ENCODE measurements at places on chromosomes 16 and 17.

- no peak for DNase-seq
Measured at GRCh38 chr16:30569281-30569680, 2.2 kb downstream of the ZNF688 start.

GRCh38 chr16:85915125-85915845 lies 16.3 kb downstream of the IRF8 start:
- DNase-seq, result no peak

- DNase-seq, result no peak
Measured at GRCh38 chr16:80997964-80998620, 8.6 kb downstream of the CMC2 start.

DNA sequence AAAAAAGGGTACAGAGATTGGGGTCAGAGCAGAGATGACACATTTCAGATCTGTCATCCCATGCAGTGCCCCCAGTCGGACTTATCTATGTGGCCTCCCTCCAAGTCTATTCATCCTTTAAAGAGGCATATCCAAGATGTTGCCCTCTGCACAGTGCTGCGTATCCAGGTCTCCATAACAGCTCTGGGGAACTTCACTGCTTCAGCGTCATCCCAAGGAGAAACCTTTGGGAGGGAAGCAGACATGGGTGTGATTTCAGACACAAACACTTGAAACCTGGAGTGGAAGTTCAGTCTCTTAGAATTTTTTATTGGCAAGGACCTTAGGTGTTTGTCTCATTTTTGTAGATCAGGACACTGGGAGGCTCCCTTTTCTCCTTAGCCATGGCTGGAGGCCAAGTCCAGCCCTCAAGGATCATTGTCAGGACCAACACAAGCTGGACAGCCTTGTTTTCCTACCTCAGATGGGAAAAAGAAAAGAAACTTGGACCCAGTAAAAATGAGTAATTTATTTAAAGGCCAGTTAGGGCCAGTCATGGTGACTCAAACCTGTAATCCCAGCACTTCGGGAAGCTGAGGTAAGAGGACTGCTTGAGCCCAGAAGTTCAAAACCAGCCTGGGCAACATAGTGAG lies 23.9 kb upstream of the NLK start:
- no peak for DNase-seq

GRCh38 chr16:15857724-15858560 lies 1.1 kb upstream of the MYH11 start:
- DNase-seq, result no peak

DNA sequence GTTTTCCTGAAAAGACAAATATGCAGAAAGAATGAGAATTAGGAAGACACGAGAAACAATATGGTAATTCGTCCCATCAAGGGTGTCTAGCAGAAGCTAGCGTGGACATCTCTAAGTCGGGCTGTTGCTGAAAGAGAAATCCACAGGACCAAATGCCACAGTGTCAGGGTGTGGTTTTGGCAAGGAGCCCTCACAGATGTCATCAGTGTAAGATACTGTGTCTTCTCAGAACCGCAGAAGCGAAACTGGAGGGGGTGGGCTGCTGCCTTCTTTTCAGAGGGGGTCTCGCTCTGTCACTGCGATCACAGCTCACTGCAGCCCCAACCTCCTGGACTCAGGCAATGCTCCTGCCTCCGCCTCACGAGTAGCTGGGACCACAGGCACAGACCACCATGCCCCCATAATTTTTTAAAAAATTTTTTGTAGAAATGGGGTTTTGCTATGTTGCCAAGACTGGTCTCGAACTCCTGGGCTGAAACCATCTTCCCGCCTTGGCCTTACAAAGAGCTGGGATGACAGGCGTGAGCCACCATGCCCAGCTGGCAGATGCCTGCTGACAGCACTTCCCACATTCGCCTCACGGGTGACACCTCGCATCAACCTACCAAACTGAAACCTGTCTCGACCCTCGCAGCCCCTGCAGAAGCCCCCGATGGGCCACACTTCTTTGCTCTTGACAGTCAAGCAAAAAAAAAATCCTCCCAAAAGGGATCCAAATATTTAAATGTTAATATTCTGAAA lies 26.2 kb downstream of the TRAP1 start:
- no peak for DNase-seq

DNA sequence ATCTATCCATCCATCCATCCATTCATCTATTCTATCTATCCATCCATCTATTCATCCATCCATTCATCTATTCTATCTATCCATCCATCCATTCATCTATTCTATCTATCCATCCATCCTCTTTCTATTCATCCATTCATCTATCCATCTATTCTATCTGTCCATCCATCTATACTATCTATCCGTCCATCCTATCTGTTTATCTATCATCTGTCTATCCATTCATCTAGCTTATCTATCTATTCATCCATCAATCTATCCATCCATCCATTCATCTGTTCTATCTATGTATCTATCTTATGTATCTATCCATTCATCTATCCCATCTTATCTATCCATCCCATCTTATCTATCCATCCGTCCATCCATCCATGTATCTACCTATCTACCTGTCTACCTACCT lies 8.8 kb downstream of the RNF213 start:
- DNase-seq, result no peak

DNA sequence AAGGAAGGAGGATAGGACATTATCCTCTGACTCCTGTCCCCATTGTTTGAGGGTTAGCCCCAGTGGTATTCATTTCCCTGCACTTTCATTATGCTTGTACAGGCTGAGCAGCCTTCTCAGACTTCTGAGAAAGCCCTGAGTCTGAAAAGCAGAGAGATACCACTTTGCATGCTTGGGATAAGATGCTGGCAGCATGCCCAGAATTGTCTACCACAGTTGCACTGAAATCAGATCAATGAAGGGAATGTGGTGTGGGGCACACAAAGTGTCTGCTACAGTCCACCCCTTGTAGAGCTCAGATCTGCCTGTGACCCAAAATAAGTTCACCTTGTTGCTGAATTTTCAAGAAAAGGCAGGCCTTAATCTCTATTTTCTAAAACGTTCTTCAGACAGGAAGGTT lies 160.6 kb downstream of the CCT6B start:
- DNase-seq, result no peak

DNA sequence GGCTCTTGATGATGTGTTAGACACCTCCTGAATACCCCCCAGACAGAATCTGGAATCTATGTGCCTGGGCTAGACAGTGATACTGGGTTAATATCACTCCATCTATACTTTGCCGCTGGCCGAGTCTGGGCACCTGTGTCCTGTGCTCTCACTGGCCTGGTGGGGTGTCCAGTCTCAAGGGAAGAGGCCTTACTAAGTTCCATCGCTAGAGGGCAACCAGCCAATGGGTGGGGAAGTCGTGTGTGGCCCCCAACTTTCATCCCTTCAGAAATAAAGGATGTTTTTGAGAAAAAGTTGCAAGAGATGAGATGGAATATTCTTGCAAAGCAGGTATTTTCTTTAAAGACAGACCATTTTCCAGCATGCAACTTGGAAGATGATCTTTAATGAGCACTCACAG lies 1.6 kb upstream of the GLP2R start:
- DNase-seq, result no peak

GRCh38 chr17:68101987-68102314 lies 66.4 kb downstream of the KPNA2 start:
- no peak for DNase-seq

DNA sequence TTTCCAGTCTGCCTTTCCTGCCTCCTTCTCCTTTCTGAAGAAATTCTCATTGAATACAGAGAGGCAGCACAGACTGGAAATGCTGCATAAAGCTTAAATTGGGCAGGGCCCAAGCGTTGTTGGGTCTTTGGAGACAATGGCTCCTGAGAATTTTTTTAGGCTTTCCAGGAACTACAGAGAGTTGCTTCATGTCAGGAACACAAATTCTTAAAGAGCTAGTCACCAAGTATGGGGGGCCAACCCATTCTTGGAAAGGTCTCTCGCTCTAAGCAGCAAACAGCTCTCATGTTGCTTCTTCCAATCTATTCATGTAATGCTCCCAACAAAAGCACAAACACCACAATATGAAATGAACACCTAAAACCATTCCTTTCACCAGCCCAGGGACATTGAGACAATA lies 6.9 kb downstream of the HNF1B start:
- DNase-seq, result no peak

DNA sequence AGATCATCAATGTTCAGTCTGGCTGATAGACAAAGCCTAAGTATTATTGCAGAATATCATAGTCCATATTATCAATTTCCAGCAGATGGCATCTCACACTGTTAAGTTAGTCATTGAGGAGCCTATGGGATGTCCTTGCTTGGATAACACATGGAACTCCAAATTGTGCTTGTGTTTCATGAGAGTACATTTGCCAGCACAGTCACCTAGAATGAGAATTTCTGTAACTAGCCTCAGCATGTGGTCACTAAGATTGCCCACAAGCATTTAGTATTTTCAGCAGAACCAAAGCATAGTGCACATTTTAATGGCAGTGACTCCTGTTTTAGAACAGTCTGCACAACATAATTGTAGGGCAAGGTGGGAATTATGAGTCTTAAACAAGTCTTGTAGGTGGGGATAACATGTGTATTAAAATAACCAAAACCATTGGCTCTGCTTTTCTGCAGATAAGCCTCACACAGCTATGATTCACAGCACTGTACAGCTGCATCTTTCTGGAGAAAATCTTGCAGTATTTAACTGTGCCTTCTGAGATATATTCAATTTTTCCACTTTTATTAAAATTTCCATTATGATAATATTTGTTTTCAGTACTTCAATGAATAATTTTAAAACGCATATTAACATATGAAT lies 882.8 kb upstream of the SOX9 start:
- DNase-seq, result no peak

DNA sequence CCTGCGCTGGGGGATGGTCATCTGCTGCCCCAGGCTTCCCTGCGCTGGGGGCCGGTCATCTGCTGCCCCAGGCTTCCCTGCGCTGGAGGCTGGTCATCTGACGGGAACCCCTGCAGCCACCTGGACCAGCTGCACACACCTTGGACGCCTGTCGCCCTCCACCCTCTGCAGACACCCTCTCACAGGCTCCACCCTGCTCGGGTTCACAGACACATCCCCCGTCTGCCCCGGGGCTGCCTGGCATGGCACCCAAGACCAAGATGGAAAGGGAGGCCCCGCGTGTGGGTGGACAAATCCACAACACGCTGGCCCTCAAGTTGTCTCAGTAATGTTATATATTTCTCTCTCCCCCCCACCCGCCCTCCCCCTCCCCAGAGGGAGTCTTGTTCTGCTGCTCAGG lies 89.6 kb downstream of the ANKRD11 start:
- no peak for DNase-seq

DNA sequence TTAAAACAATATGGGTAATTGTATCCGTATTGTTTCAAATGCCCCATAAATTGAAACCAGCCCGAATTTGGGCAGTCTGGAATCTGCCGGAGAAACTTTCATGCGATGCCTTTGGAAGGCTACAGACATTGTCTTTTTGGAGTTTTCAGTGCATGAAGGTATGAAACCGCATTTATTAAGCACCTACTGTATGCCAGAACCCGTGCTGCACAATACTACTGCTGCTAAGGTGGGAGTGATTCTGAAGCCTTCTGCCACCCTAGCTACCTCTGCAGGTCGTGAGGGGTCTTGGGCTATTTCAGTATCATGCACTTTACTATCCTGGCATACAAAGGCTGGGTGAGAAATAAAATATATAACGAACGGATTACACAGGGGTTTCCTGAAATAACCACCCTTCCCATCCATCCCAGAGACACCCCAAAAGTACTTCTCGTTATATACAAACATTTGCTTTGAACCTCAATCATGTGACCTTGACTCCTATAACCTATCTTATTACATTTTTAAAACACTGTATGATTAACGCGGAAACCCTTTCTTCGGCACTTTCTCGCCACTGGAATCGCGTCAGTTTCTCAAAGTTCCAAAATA lies 1.0 kb upstream of the MSI2 start:
- DNase-seq, result no peak

GRCh38 chr16:69318911-69319289 lies 7.8 kb downstream of the VPS4A start:
- DNase-seq, result no peak

DNA sequence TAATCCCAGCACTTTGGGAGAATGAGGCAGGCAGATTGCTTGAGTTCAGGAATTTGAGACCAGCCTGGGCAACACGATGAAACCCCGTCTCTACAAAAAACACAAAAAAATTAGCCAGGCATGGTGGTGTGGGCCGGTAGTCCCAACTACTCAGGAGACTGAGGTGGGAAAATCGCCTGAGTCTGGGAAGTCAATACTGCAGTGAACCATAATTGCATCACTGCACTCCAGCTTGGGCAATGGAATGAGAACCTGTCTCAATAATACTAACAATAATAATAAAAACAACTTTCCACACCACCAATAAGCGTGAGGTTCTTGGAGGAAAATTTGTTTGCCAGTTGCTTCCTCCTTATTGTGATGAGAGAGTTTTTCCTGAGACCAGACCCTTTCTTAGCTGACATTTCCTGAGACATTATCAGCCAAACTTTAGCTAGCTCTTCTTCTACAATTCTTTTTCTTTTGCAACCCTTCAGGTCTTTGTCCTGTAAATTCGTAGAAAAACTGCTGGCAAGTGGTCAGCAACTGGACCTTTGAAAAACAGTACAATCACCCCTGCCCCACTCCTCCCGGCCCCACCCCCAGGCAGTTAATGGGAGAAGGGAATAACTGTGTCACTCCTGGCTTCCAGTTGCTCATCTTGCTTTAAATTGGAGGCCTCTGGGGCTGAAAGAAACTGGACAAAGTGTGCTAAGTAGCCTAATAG lies 3.5 kb upstream of the EZH1 start:
- no peak for DNase-seq

DNA sequence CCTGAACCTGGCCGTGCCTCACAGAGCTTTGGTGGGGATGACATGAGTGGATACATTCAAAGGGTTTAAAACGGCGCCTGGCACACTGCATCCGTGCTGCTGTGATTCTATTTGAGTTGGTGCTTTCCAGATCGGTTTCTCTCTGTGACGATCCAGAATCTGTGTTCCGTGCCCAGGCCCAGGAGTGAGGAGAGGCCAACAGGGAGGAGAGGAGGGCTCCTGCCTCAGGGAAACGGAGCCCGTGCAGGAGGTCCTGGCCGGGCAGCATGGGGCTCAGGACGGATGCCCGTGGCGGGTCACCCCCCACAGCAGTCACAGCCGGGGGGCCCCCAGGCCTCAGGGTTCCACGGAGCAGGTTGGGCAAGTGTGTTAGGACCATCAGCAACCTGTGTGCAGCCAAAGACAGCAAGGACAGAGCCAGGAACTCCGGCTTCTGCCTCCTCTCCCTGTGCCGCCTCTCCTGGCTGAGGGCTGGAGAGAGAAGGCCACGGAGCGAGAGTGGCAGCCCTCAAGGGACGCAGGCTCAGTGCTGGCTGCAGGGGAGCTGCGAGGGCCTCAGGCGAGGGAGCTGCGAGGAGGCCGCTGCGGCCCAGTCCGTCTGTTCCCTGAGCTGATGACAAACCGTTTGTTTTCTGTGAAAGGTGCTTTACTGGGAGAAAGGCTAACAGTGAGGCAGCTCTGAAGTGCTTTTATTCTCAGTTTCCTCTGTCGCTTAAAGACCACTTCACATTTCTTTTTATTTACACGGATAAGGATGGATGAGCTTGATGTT lies 99.3 kb downstream of the METRNL start:
- no peak for DNase-seq

DNA sequence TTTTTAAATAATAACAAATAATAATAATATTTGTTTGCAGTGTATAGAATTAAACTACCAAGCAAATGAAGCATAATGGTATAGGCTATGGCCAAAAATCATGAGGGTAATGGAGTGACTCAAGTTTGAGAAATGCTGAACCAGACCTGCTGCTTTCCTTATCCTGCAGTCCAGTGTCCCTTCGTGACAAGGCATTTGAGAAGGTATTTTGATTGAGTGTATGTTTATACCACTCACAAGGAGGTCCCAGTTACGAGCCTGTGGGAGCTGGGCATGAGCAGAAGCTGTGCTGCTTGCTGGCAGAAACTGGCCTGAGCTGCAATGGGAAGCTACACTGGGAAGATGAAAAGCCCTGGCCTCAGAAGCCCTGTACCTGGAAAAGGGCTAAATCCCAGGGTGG lies 50.3 kb downstream of the GNAO1 start:
- no peak for DNase-seq

Data from activated CD4-positive, alpha-beta T cell treated with anti-CD3 and anti-CD28 coated beads, Interleukin-10, Interleukin-2, amounts not matched to agents 100 ng/mL and 50 ng/mL, durations not matched to agents 16 hours and 8 hours (primary cell).